ENCODE measurements at places on chromosomes 7 and 10.

DNA sequence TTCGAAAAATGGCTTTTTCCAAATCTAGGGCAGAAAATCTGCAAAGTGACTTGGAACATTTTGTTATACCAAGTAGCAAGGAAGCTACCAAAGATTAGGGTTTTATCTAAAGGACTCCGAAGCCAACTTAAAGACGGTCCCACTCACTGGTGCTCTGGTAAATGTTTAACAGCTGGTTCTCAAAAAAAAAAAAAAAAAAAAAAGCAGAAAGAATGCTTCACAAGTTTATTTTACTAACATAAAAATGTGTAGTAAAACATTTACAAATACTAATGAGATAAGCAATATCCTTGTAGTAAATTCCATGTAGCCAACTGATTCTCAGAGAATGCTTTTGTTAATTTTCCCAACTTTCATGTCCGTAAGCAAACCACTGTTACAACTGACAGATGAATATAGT, 38.4 kb downstream of the TAF3 start:
- no peak for DNase-seq

GRCh38 chr10:15796098-15796759, 64.1 kb downstream of the MINDY3 start:
- DNase-seq, result no peak

DNA sequence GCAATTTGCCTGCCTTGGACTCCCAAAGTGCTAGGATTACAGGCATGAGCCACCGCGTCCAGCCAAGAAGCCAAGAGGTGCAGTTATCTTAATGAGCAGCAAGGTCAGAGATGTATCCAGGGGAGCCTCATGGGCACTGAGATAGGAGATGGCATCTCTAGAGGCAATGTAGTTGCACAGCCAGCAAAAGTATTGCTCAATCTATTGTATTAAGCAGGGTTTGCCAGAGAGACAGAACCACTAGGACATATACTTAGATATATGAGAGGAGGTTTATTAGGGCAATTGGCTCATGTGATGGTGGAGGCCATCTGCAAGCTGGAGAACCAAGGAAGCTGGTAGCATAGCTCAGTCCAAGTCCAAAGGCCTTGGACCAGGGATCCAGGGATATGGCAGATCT, 16.3 kb upstream of the VPS26A start:
- DNase-seq, result no peak

GRCh38 chr7:12809476-12809875, 122.0 kb downstream of the ARL4A start:
- no peak for DNase-seq

- DNase-seq, result no peak
These were observed 2.0 kb upstream of the TNRC18 start for GRCh38 chr7:5425507-5426225.

DNA sequence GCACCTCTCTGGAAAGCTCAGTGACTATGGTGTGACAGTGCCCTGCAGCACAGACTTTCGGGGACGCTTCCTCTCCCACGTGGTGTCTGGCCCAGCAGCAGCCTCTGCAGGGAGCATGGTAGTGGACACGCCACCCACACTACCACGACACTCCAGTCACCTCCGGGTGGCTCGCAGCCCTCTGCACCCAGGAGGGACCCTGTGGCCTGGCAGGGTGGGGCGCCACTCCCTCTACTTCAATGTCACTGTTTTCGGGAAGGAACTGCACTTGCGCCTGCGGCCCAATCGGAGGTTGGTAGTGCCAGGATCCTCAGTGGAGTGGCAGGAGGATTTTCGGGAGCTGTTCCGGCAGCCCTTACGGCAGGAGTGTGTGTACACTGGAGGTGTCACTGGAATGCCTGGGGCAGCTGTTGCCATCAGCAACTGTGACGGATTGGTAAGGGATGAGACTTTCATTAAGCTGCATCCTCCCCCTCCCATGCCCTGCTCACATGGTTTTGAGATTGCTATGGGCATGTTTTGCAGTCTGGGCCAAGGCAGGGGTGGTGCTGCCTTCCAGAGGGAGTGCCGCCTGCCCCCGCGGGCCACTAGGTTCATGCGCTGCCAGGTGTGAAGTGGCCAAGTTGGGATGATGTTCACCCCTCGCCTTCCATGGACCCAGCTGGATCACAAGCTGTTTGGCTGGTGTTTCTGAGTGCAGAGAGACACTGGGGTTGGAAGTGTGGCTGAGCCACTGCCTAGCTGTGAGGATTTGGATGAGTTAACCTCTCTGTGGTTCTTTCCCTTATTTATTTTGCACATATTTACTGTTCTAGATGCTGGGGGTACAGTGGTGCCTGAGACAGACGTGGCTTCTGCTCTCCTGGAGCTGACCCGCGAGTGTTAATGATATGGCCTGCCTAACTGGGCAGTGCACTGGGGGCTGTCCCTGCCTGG, 2.5 kb downstream of the ADAMTS14 start:
- DNase-seq, result no peak

- no peak for DNase-seq
These were observed 23.8 kb downstream of the PALS2 start for GRCh38 chr7:24597014-24597413.

DNA sequence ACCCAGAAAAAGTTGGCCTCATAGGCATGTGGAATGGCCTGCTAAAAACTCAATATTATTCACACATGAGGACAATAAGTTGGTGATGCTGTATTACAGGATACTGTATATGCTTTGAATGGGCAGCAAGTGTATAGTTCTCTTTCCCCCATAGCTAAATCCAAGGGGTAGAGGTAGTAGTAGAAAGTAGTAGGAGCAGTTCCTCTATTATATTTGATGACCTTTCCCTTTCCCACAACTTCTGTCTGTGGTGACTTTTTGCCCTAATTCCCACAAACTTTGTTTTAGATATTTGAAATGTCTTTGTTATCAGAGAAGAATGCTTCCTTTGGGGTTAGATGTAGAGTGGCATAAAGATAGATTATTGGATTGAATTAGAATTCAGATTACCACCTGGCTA, 154.0 kb upstream of the STEAP4 start:
- DNase-seq, result no peak

GRCh38 chr10:6388261-6388893, 185.6 kb downstream of the PFKFB3 start:
- DNase-seq, result peak; percentile 31

GRCh38 chr10:130728531-130729215, 582.8 kb downstream of the TCERG1L start:
- no peak for DNase-seq

DNA sequence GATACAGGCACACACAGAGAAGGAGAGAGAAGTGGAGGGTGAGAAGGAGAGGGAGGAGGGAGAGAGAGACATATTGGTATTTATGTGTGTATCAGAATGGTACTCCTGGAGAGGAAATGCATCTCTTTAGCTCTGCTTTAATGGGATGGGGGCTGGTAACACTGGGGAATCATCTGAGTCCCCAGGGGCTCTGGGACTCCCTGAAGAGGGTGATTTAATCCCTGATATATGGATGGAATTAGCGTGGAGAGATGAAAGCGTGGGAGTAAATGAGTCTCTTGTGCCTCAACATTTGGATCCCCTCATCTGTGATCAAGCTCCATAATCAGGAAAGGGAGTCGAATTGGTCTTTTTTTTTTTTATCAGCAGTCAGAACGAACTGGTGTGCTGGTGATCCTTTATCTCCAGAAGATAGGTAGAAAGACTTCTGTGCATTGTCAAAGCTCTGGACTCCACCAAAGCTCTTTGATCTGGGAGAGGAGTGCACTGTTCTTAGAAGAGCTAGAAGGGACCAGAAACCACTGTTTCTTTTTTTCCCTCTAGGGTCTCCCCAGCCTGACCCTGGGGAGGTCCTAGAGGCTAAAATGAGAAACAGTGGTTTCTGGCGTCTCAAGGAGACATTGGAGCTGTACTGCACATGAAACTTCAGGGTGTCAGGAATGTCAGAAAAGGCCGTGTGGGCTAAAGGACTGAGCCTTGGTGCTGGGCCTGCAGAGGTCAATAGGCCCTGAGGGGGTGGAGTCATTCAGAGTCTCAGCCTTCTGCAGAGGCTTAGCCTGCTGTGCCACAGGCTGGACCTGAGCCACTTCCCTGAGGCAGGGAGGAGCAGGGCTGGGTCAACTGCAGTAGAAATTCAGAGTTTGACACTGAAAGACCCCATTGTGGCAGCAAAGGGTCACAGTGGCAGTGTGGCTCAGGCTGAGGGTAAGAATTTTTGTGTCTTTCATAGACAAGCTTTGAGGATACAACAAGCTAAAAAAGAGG, 234.4 kb upstream of the SLC26A5 start:
- DNase-seq, result no peak

DNA sequence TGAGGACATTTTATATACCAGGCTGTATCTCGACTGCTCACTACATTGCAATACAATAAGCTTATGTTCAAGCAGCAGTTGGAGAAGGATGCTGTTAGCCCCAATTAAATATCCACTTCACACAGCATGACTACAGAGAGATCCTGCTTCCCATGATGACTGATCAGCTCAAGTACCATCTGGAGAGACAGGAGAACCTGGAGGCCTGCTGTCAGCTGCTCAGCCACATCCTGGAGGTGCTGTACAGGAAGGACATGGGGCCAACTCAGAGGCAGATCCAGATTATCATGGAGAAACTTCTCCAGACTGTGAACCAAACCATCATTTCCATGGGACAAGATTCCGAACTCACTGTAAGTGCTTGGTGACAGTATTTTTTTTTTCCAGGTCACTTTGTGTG, 22.5 kb downstream of the RNF133 start:
- DNase-seq, result no peak

GRCh38 chr7:100169147-100169850, 882 bp upstream of the GAL3ST4 start:
- DNase-seq, result no peak

GRCh38 chr10:83536426-83536825, 602.9 kb upstream of the GHITM start:
- DNase-seq, result no peak

DNA sequence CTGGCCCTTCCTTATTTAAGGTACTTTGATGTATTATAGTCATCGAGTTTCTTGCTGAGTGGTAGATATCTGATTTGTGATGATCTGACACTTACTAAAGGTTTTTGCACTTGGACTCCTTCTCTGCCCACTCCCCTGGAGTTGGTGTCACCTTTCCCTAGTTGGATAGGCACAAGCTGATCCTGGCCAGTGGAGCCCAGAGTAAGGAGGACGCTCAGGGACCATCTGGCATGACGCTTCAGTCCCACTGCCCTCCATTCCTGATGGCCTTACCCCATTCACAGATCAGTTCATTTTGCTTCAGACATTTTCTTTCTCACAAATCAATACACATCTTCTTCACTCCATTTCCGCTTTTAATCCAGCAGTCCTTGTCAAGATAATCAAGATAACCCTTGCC, 20.1 kb downstream of the ASB15 start:
- DNase-seq, result no peak

DNA sequence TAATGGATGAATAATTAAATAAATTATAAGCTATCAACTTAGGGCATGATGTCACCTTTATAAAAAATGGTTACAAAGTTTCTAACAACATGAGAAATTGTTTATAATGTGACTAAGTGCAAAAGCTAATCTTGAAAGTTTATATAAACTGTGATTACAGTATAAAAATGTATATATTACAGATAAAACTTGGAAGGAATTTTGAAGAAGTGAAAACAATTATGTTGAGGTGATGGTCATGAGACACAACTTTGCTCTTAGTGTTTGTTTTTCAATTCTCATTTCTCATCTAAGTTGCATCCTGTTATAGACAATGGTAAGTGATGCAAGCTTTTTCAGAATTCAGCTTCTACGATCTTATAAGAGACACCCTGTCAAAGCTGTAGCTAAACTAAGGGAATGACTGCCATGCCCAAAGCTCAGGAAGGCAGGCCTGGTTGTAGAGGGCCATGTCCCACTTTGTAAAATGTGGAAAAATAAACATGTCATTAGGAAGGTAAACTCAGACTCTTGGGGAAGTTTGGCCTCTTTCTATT, 23.9 kb downstream of the MACC1 start:
- no peak for DNase-seq

DNA sequence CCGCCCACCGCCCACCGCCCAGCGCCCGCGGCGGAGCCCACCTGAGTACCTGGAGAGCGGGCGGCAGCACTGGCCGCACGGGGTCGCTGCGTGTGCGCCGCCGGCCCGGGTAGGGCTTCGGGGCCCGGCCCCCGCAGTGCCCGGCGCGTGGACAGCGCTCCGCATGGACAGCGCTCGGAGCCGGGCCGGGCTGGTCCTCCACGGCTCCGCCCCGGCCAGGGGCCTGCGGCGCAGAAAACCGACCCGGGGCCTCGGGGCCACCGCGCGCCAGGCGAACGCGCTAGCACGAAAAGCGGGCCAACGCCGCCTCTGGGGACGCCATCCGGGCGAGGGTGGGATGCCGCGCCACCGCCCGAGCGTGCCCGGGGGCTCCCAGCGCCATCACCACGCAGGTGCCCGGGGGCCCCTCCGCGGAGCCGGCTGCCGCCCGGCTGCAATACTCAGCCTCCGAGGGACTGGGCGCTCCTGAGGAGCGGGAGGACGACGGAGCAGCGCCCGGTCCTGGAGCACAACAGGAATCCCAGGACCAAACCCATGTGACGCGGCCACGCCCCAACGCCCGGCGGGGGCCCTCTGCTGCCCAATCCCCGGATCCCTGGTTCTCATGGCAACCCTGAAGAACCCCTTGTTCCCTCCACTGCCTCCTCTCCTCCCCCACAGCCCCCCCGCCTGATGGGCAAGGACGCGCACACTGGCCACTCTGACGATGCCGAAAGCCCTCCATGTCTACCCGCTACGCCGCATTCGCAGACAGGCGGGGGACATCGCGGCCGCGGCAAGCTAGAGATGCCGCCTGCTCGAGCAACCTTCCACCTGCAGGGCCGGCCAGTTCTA, at the start of gene GRB10:
Gene GRB10, minus strand, starts transcription at position 522 of the 834 bp plus-strand sequence. CDS start 50,574 bp downstream, outside the sequence.
- no peak for DNase-seq

DNA sequence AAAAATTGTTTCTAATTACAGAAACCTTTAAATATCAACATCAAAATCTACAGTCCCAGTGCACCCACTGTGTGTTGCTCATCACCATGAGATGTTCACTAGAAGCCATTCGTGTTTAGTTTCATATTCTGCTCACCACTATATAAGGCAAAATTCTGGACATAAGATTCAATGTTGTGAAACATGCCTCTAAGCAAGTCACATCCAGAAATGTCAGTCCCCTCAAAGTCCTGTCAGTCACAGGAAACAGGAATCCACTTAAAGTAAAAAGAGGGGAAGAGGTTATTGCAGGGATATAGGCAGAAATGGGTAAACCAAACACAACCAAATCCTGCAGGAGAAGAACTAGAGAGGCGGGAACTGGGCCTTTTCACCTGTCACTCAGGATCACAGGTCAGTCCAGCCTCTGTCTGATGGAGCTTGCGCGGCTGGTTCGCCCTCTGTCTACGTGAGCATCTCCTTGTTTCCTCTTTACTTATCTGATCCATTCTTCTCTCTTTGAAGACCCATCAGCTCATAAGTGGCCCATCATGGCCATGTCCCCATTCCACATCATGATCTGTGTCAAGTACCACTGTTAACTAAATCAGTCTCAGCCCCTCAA, 58.4 kb downstream of the MYPN start:
- no peak for DNase-seq

- no peak for DNase-seq
These were observed 32.6 kb upstream of the IL15RA start for GRCh38 chr10:6009961-6010360.

GRCh38 chr7:132437730-132438129, 138.5 kb downstream of the PLXNA4 start:
- peak; percentile 81 for DNase-seq

GRCh38 chr7:156753630-156754029, 113.1 kb downstream of the RNF32 start:
- no peak for DNase-seq

Data from activated CD8-positive, alpha-beta memory T cell treated with anti-CD3 and anti-CD28 coated beads, Interleukin-2, amount 10 ng/mL, durations not matched to agents 7 days and 5 days (primary cell).